Activated T-cell treated with anti-CD3 and anti-CD28 coated beads, Interleukin-2, amount 50 U/mL, for 1 hour (primary cell): ENCODE measurements at places on chromosomes 5 and 9.

GRCh38 chr9:97983589-97984187 lies 547 bp downstream of the ANP32B start:
- peak; percentile 77 for DNase-seq

DNA sequence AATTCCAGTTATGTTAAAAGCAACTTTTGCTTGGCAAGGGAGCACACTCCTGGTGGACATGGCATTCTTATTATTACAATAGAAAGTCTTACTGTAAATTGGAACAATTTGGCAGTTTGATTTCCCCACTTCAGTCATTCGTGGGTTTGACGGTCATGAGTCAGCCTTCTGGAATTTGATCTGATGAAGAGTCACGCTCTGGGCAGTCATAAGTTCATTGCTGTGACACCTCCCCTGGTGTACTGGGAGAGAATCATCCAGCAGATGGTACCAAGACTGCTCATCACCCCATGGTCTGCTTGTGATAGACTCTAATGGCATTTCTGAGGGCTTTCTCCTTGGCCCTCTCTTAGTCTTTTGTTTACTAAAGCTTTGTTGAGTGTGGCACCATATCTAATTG lies 53.8 kb downstream of the GLRA1 start:
- no peak for DNase-seq

DNA sequence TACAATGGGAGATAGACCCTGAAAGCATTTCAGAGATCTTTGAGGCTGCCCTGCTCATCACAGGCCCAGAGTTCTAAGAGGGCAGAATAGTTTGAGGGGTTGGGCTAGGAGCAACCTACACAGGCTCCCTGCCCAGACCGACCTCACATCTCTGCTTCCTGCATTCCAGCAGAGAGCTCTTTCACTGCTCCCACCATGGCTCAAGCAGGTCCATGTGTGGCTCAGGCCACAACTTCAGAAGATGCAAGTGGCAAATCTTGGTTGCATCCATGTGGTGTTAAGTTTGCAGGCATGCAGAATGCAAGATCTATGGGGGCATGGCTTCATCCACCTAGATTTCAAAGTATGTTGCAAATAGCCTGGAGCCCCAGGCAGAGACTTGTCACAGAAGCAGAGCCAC lies 39.0 kb downstream of the GDA start:
- DNase-seq: no peak

GRCh38 chr5:69170495-69170894 lies 3.5 kb downstream of the CCNB1 start:
- no peak for DNase-seq

- DNase-seq: peak; percentile 13
Measured at GRCh38 chr9:114287001-114287762, 35.7 kb upstream of the ORM1 start.

DNA sequence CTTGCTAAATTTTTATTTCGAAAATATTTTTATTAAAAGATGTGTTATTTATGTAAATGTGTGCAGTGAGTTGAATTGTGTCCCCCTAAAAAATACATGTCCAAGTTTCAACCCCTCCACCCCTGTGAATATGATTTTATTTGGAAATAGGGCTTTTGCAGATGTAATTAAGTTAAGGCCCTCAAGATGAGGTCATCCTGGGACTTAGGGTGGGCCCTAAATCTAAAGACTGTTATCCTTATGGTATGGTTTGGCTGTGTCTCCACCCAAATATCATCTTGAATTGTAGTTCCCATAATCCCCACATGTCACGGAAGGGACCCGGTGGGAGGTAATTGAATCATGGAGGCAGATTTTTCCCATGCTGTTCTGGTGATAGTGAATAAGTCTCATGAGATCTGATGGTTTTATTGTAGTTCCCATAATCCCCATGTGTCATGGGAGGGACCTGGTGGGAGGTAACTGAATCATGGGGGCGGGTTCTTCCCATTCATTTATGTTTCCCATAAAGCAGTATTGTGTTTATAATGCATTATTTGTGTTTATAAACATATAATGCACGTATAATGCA lies 1.5 kb upstream of the TMED7 start:
- DNase-seq: no peak

DNA sequence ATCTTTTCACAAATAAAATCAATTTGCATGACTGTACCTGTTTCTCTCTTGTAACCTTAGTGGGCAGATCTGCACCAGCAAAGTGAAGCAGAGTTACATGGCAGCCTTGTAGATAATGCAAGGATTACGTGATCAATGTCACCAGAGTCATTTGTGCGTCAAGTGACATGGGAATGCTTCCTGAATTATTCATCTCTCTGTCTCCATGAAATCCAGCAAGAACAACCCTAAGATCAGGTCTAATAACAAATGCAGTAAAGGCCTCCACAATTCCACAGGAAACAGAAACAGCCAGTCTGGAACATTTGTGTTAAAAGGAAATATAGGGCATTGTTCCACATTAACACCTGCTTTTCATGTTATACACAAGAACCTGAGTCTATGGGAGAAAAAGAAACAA lies 7.8 kb downstream of the GZMA start:
- DNase-seq: no peak

GRCh38 chr9:29282121-29282520 lies 1708.8 kb upstream of the C9orf72 start:
- DNase-seq: no peak

DNA sequence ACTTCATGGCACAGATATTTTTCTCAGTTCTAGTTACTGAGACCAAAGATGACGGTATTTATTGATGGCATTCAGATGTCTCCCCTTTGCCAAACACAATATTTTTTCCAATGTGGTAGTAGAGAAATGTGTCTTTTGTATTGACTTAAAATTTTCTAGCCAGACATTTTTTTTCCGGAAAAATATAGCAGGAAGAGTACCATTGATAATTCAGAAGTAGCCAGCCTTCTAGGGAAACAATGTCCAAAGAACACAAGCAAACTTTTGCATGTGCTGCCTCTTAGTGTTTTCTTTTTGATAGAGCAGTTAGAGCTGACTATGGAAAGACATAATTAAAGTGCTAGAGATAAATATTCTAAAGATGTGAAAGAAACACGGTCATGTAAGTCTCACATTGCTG lies 231.4 kb downstream of the MARCHF11 start:
- DNase-seq: no peak

- DNase-seq: no peak
Measured at GRCh38 chr5:107437154-107437553, 233.6 kb downstream of the EFNA5 start.

- no peak for DNase-seq
Measured at GRCh38 chr9:123345567-123345955, 10.4 kb upstream of the CRB2 start.

DNA sequence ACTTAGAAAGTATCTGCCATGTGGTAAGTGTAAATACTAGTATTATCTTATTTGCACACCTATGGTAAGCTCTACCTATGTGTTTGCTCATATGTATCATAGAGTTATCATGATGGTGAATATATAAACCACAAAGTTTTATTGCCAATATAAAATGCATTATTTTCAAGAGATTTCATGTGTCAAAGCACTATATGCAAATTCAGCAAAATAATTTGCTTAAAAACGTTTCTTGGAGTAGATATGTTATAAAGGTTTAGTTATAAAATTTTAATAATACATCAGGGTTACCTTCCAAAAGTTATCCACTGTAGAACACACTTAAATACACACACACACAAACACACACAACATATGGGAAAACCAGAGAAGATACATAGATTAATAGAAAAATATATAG lies 1431.7 kb upstream of the C9orf72 start:
- DNase-seq: no peak
